ENCODE measurements at places on chromosomes 4 and X.

- DNase-seq, result peak; percentile 42
These were observed 245.0 kb upstream of the GEMIN8 start for GRCh38 chrX:14274691-14275090.

DNA sequence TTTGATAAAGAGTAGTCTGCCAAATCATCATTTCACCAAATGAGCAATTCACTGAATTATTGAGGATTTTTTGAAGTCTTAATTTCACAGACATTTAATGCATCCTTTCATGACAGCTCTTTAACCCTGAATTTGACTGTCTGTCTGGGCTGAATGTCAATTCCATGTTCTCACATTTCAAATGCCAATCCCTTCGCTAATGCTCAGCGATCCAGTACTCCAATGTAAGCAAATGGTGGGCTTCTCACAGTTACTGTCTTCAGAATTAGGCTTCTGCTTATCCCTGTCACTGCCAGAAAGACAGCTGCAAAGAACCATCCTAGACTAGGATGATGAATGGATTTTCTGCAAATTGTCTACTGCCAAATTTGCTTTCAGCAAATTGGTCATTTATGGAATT is 36.2 kb upstream of the USP38 start:
- peak; percentile 12 for DNase-seq

DNA sequence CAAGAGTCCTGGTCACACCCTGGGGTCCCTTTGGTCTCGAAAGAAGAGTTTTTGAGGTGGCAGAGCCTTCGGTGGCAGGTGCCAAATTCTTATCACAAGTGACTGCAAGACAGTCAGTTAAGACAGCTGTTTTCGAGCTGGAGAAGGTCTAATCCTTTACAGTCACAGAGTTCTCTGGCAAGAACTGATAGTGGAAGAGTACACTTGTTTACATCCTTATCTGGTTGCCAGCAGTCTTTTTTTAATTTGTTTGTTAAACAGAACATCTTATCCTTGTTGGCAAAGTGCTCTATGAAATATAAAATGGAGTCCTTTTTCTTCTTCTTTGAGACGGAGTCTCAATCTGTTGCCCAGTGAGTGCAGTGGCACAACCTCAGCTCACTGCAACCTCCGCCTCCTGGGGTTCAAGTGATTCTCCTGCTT is 50.4 kb upstream of the ELOVL6 start:
- no peak for DNase-seq

GRCh38 chr4:143701365-143701764 is 890 bp upstream of the FREM3 start:
- DNase-seq, result no peak

GRCh38 chr4:141240259-141240658 is 19.6 kb downstream of the ZNF330 start:
- DNase-seq, result no peak

DNA sequence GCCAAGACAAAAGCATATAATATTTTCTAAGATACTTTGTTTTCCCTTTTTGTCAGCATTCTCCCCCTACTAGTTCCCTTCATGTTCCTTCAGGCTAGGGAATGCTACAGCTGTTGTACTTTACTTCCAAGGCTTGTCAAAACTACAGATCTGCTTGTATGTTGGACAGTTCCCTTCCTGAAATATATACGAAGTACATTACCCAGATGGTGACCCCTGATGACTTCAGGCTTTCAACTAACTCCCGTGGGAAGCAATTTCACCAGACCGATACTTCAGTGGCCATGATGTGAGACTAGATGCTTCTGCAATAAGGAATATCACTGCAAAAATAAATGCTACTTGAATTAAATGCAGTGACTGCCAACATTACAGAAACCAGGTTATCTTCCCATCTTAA is 332.8 kb downstream of the SH2D1A start:
- peak; percentile 2 for DNase-seq

GRCh38 chr4:152997771-152998487 is 61.8 kb downstream of the FHDC1 start:
- DNase-seq, result no peak

- no peak for DNase-seq
These were observed 50.5 kb upstream of the UGT2B4 start for GRCh38 chr4:69546134-69546765.

- DNase-seq, result peak; percentile 2
These were observed at the start of gene BEX5 for GRCh38 chrX:102155806-102156179. Gene BEX5, minus strand, starts transcription at chrX:102155977. Its CDS starts 1,712 bp downstream, at chrX:102154265.

GRCh38 chrX:20974326-20974725 is 399.9 kb upstream of the CNKSR2 start:
- no peak for DNase-seq

DNA sequence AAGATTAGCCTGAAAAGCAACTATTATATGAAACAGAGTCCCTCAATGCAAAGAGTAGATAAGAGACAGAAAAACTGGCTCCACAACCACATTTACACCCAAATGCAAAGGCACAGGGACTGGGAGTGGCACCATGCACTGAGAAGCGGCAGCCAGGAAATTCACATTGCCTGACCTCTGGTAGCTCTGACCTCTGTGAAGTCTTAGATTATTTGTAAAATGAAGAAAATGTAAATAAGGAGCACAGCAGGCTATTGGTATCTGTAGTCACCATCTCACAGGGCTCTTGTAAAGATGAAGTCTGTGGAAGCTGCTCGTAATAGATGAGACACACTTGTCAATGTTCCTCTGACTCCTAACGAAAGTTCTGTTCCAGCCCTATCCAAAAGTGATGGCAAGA is 69.7 kb downstream of the FAT1 start:
- no peak for DNase-seq

DNA sequence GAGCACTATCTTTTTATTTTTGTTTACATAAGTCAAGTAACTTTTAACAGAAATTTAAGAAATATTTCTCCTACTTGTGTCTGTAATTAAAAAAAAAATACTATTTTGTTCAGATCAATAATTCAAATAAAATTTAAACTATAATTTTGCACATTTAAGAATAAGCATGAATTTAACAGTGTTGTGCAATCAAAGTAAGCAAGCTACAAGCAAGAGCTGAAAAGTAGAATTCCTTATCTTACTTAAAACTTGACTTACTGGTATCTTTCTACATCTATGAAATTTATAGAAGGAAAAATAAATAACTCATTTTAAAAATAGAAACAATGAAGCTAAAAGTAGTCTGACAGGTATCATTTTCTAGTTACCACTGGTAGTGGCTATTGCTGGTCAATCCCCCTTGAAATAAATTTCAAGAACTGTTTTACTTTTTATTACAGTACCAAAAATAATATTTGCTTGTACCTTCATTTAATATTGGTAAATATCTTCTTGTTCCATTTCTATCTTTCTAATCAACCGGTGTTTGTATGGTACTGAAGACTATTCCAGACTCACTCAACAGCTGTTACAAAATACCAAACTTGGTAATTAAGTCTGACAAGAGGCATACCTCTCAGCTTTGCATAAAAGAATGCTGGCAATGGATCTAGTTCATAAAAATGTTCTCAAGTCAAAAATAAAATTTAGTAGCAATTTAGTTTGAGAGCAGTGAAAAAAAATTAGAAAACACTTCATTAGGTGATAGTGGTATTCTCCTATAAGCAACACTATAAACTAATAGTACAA is 62.2 kb downstream of the NOCT start:
- no peak for DNase-seq

DNA sequence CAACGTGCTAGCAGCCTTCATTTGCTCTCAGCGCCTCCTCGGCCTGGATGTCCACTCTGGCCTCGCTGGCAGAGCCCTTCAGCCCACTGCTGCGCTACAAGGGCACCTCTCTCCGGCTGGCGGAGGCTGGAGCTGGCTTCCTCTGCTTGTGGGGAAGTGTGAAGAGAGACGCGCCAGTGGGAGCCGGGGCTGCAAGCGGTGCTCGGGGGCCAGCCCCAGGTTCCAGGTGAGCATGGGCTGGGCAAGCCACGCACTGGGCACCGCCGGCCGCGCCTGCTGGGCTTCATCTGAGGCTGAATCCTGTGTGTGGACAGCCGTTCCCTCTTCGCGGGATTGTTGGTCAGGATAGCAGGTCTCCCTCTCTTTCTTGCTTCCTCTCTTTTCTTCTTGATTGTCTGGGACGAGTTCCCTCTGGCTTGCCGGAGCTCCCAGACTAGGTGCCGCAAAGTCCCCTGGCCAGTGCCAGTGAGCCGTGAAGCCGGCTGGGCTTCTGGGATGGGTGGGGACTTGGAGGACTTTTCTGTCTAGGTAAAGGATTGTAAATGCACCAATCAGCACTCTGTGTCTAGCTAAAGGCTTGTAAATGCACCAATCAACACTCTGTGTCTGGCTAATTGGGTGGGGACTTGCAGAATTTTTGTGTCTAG is 165.0 kb downstream of the HEPH start:
- DNase-seq, result no peak

GRCh38 chr4:171846232-171846631 is 33.0 kb downstream of the GALNTL6 start:
- DNase-seq, result no peak

- DNase-seq, result no peak
These were observed 93.5 kb downstream of the CEP135 start for GRCh38 chr4:56042225-56042624.

DNA sequence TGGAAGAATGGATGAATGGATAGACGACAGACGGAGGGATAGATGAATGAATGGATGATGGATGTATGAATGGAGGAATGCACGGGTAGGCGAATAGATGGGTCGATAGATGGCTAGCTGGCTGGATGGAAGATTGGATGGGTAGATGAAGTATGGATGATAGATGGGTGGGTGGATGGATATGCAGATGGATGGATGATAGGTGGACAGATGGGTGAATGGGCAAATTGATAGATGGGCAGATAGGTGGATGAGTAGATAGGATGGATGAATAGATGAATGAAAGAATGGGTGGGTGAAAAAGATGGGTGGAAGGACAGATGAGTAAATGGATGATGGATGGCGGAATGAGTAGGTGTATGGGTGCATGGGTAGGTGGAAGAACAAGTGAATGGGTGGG is 57.3 kb downstream of the EVC2 start:
- no peak for DNase-seq

- DNase-seq, result peak; percentile 14
These were observed 138.9 kb upstream of the TRAM1L1 start for GRCh38 chr4:117224256-117224655.

GRCh38 chrX:4253092-4253491 is 539.6 kb upstream of the PRKX start:
- no peak for DNase-seq

GRCh38 chrX:119455264-119455663 is 13.0 kb upstream of the SLC25A5 start:
- no peak for DNase-seq

DNA sequence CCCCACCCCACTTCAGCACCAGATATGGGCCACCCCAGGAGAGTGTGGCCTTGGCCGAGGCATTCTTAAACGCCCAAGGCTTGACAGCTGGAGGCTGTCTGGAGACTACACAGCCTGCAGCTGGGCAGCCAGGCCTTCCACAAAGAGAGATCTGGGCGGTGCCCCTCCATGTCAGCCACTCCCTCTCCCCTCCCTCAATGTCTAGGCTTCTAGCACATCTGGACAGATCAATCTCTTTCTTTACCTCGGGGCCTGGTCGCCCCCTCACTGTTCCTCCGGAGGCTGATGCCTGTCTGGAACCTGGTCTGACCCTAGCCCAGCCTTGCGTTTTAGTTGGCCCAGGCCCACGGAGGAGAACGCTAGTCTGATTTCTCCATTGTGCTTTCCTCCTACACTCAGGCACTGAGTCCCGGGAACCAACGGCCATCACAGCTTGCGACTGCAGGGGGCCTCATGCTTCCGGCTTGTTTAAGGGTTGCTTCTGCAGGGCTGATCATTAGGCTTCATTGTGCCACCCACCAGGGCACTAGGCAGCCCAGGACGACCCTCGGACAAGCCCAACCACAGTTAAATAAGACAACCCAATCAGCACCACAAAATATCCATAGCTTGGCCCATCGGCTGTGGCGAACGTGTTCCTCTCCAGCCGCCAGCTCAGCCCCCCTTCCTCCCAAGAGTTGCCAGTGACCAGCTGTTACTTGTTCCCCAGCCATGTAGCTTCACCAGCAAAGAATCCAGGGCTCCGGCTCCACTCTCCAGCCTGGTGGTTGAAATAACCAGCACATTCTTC is 200.6 kb downstream of the BCOR start:
- no peak for DNase-seq

GRCh38 chr4:71029504-71029903 is 36.1 kb downstream of the DCK start:
- DNase-seq, result no peak

DNA sequence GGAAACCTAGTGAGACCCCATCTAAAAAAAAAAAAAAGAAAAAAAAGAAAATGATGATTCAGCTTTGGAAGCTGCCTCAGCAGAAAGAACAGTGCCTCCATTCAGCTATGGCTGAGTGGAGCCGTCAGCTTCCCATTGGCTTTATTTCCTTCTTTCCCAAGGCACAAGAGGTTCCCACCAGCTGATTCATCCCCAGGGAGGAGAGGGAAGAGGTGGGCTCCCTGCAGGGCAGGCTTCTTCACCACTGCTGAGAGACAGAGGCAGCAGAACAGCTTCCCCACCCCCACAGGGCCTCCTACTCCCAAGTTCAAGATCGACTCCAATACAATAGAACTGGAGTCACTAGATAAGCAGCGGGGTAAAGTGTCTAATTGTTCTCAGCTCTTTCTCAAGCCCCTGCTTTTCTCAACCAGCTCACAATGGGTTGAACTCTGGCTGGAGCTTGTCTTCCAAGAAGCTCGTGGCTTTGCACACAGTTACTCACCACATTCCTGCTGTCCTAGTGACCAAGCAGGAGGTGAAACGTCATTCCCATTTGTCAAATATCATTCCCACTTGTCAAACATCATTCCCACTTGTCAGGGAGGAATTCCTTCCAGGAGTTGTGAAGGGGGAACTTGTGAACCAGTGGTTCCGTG is 47.8 kb downstream of the FHDC1 start:
- no peak for DNase-seq

DNA sequence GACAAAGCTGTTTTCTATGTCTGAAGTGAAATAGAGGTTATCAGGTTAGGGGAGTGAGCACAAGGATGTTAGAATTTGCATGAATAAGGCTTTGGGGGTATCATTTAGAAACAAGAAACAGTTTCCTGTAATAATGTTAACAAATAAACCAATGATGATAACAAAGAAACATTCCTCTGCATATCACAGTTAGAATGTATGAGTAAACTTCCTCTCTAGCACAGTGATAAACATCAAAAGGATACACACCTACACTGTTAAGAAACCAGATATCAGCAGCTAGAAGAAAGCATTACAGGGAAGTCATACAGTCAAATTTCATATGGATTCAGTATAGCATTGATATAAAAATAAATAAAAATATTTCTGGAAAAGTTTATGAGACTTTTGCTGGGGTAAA is 340.0 kb upstream of the MAGEB16 start:
- no peak for DNase-seq

DNA sequence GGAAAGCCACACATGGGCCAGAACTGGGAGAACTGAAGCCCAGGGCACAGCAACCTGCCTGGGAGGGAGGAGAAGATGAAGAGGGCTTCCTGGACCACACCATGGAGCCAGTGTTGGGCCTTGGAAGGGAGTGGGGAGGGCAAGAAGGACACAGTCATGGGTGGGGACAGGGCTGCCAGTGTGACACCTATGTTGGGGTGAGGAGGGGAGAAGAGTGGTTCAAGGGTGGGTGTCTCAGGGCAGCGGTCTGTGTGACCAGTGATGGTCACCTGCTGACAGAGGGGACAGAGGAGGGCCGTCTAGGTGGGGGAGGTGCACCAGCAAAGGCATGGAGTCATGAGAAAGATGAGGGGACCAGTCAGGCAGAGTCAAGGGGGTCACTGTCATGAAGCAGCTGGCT is 13.8 kb downstream of the MAGED2 start:
- DNase-seq, result no peak

Data from muscle of arm (tissue), 14 donors.